Stimulated activated CD8-positive, alpha-beta memory T cell treated with anti-CD3 and anti-CD28 coated beads, Interleukin-12 subunit alpha, Interleukin-12 subunit beta, amount 100 ng/mL, for 1 hour (primary cell): ENCODE measurements at places on chromosomes 7 and 10.

DNA sequence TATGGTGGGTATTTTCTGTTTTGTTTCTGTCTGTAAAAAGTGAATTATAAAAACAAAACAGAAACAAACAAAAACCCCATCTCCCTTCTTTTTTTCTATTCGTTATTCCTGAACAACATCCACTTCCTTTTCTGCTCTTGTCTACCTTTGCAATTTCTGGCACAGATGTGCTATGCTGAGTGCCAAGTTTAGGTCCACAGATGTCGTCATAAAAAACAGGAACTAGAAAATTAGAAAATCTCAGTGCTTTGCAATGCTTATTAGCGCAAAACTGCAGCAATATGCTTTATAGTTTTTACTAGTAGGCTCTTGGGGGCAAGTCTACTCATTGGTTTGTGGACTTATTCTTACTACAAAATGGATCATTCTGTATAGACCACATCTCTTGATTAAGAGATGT lies 94.2 kb upstream of the PRKCQ start:
- no peak for DNase-seq

DNA sequence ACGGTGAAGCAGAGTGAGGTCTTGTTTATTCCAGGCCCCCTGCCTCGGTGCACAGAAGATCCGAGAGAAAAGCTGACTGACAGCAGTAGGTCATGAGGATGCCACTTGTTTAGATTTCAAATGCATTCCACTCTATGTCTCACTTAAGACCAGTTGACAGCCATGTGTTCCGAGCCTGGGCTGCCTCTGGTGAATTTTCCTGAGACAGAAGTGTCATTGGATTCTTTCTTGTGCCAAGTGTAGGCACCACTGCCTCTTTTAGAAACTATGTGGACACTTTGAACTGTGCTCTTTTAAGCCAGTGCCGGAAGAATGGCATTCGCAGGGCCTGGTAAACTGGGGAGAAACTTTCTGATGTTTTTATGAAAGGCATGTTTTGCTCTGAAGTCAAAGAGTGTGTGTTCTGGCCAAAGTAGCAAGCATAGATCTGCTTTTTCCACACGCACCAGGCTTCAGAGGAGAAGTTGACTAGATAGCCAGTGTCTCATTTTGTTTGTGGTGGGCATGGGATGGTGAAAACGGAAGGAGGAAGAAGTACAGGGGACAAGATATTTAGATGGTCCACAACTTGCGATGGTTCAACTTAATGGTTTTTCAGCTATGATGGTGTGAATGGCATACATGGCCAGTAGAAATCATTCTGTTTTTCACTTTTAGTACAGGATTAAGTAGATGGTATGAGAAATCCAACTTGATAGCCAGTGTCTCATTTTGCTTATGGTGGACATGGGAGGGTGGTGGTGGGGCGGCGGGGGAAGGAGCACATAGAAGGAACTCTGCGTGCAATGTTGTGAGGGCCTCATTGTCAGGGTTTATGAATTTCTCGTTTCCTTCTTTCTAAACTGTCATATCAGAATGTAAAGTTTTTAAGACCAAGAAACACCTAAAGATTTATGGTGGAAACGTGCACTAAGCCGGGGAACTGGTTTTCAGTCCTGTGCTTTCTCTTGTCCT lies 41.5 kb downstream of the CYP17A1 start:
- no peak for DNase-seq

DNA sequence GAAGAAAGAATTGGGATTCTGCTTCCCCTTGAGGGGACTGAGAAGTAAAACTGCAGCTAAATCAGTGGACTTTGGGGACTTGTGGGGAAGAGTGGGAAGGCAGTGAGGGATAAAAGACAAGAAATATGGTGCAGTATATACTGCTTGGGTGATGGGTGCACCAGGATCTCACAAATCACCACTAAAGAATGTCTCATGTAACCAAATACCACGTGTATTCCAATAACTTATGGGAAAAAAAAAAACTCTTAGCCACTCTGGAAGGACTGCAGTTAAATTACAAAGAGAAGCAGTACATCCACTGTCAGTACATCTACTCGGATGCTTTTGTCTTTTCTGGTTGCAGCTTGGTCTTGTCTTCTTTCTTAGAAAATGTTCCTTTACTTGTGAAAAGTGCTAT lies 27.4 kb upstream of the GOT1 start:
- no peak for DNase-seq

DNA sequence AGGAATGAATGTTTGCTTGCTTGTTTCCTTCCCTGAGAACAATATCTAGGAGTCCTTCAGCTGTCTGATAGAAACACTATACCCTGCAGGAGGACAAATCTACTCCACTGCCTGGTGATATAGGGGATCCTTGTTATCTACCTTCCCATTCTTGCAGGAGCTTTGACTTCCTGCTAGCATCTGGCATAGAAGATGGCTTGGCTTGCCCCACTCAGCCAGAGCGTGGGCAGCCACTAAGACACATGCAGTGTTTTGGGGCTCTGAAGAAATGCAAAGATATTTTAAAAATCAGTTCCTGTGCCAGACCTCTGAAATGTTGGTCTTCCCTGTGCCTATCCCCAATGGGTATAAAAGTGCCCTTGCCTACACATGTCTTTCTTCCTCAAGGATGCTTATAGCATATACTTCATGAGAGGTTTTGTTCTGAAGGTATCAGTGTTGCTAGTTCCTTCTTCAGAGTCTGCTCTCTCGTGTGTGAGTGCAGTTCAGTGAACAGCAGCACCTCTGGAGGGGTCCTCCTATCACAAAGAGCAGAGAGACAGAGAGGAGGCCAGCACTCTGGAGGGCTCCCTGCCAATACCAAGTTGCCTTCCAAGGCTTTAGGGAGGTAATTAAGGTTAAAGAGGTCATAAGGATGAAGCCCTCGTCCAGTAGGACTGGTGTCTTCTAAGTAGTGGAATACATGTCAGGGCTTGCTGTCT lies 149.1 kb upstream of the CALCR start:
- no peak for DNase-seq

GRCh38 chr7:156832195-156832877 lies 60.6 kb downstream of the LMBR1 start:
- DNase-seq = no peak

- DNase-seq = no peak
Measured at GRCh38 chr7:151537818-151538561, 18.3 kb upstream of the RHEB start.

- no peak for DNase-seq
Measured at GRCh38 chr7:148783801-148784527, 85.3 kb downstream of the CUL1 start.

GRCh38 chr7:91379236-91379635 lies 115.0 kb downstream of the FZD1 start:
- DNase-seq = no peak

DNA sequence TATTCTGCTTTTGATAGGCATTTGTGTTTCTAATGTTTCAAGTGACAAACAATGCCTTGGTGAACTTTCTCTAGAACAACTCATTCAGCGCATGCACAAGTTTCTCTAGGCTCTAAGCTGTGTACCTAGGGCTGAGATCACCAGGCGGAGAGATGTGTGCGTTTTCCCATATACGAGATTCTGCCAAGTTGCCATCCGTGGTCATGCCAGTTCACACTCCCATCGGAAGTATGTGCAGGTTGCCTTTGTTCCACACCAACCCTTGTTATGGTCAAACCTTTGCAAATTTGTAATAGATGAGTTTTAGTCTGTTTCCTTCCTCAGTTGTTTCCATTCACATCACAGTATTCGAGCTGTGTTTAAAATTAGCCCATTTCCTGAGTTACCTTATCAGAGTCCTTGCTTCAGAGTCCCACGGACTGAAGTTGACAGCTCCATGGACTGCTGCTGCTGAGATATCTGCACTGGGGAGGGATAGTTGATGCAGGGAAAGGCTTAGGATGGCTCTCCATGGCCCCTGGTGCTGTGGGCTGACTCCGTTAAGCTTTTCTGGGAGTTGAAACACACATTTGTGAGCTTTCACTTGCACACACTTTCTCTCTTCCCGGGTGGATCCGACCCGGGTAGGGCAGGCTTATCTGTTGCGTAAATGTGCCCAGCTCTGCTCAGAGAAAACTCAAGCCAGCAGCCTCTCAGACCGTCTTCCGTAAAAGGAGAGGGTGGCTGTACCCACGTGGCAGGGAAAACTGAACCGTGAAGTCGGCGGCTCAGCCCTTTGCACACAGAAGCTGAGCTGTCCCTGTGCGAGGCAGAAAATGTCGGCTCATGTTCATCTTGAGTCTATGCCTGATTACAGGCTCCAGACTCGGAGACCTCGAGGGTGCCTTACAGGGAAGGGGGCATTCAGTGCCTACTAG lies 49.4 kb downstream of the HK1 start:
- no peak for DNase-seq

GRCh38 chr10:84317174-84317573 lies 11.2 kb upstream of the CCSER2 start:
- no peak for DNase-seq

DNA sequence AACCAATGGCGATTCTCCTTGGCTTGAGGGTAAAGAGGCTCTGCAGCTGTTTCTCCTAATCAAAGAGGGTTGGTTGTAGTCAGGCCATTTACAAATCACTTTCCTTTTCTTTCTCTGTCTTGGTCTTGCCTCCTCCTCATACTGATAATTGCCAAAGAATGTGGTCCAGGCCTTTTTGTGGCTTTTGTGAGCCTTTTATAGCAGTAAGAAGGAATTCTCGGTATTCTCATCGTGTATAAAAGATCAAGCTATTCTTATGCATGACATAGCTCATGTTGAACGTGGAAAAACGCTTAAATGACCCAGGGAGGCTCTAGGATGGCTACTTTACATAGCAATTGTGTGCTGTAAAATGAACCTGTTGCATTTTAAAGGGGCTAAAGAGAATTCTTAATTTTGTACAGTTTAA lies 62.6 kb downstream of the RBM20 start:
- no peak for DNase-seq

DNA sequence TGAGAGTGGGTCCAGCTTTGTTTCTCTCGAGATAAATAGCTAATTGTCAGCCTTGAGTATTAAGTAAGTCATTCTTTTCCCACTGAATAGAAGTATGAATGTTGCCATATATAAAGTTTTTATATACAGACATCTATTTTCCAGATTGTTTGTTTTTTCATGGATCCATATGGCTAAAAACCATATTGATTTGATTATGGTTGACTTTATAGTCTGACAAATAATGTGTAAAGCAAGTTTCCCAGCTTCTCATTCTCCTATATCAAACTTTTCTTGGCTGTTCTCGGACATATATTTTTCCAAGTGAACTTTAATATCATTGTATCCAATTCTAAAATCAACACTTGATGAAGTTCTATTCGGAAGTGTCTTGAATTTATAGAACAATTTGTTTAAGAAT lies 352.4 kb upstream of the MEOX2 start:
- DNase-seq = no peak

DNA sequence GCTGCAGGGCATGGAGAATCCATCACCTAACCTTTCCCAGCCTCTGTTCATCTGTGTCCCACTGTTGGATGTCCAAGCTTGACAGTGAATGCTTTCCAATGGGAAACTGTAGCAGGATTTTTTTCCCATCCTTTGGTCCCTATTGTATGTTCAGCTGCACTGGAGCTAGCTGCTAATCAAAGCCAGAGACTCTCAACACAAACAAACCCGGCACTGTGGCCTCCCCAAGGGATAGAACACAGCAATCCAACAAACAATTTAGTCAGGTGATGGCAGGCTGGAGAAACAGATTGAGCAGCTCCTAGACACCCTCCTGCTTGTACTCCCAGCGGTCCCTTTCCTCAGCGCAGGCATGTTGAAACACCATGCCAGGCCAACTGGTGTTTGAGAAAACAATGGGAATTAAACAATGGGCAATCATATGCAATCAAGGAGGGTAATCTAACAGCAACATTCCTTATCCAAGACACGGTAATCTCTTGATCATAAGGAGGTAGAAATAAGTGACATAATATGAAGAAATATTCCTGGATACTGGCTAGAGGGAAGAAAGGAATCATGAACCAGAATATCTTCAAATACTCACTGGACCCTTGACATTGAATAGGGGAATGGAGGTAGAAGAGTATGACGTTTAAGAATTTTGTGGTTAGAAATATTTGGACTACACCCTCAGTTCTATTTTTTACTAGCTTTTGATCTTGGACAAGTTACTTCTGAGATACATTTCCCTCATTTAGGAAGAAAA lies 15.0 kb downstream of the PTN start:
- DNase-seq = no peak
